ENCODE measurements at places on chromosomes 16 and 17.
A peak's percentile ranks its signal among the peaks of the same experiment; 100 is the strongest.

DNA sequence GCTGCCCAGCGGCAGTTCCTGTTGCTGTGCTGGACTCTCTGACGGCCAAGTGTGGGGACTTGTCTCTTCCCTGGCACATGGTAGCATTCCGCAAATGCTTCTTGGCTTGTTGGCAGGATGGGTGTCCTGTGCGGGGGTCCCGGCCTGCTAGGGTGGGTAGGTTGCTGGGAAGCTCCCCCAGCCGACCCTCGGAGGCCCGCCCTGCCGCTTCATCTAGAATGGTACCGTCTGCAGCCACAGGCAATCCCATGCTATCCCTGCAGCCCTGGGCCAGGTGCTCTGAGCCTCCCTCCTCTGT is 78.3 kb upstream of the LHX1 start:
- DNase-seq, result no peak

- no peak for DNase-seq
These were observed 41.6 kb upstream of the GSE1 start for GRCh38 chr16:85571563-85571812.

DNA sequence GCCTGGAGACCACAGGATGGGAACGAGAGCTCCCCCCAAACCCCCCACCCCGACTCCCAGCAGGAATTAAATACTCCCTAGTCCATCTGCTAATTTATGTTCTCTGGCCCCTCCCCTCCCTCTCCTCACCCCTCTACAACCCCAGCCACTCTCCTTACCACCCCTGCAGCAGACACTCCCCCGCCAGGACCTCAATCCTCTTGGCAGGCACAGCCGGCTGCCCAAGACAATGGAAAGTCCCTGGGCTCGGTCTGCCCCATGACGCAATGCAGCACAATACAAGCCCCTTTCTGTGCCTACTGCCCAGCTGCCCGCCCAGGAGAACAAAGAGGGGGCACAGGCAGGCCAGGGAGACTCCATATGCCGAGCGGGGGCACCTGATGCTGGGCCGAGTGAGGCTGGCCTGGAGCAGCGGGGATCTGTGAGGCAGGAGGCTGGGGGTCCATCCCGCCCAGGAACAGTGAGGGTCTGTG is 30.3 kb upstream of the CDC42EP4 start:
- peak; percentile 92 for DNase-seq

GRCh38 chr17:44164476-44164875 is 6.0 kb upstream of the ASB16 start:
- no peak for DNase-seq

DNA sequence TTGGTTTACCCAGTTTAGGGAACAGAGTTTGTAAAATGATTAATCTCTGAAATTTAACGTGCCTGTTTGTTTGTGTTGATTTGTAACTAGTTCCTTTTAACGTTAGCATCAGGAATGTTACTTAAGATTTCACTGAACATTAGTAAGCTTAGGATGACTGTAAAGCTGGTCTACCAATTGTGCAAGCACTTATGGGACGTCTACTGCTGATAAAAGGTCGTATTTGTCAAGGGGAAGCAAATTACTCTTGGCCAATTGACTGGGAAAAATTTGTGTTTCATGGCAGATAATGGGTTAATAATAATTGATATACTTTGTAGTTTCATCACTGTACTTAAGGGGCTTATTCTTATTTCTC is 11.8 kb downstream of the METTL9 start:
- DNase-seq, result no peak

DNA sequence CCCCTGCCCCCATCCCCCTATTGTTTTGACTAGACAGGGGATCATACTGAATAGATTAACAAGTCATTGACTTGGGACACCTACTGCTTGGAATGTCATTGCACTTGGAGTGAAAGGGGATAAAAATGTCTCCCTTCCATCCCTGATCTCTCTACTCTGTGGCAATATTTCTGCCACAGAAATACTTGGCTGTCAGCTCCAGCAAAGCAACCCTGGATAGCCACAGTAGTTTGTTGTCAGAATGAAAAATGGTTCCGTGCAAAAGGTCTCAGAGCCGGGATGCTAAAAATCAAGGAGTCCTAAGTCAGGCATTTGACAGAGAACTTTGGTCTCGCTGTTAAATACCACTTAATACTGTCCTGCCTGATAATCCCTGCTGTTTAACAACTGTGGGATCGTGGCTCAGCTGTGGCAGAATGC is 722.0 kb upstream of the SOX9 start:
- DNase-seq, result no peak

DNA sequence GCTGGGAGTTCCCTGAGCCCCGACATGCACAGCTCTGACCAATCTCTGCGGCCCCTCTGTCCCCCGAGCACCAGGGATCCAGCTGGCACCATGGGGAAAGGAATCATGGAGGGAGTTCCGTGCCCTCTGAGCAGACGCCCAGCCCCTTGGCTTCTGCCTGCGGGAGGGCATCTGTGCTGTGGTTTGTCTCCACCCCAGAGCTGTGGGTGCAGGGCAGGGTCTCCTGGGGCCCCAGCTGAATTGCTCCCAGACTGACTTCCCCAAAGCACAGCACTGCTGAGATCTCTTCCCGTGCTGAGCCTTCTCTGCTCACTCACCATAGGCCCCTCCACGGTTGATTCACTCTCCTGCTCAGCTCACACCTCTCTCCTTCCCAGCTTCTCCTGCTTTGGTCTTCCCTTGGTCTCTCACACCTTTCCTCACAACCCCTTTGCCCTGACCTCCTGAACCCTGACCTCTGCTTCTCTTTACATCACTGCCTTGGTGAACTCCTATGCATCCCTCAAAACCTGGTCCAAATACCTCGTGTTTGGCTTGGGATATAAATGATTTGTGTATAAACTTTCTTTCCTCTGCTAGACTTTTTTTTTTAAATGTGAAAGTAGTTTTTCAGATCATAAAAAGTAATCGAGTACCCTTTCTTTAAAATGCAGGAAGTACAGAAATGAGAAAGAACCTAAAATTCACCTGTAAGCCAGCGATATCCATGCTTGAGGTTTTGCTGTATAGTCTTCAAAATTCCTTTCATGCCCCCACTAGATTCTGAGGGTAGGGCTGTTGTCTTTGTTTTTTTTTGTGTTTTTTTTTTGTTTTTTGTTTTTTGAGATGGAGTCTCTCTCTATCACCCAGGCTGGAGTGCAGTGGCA is 265.3 kb downstream of the SEC14L1 start:
- no peak for DNase-seq

GRCh38 chr17:75996665-75997590 is 3.7 kb upstream of the CDK3 start:
- peak; percentile 86 for DNase-seq

DNA sequence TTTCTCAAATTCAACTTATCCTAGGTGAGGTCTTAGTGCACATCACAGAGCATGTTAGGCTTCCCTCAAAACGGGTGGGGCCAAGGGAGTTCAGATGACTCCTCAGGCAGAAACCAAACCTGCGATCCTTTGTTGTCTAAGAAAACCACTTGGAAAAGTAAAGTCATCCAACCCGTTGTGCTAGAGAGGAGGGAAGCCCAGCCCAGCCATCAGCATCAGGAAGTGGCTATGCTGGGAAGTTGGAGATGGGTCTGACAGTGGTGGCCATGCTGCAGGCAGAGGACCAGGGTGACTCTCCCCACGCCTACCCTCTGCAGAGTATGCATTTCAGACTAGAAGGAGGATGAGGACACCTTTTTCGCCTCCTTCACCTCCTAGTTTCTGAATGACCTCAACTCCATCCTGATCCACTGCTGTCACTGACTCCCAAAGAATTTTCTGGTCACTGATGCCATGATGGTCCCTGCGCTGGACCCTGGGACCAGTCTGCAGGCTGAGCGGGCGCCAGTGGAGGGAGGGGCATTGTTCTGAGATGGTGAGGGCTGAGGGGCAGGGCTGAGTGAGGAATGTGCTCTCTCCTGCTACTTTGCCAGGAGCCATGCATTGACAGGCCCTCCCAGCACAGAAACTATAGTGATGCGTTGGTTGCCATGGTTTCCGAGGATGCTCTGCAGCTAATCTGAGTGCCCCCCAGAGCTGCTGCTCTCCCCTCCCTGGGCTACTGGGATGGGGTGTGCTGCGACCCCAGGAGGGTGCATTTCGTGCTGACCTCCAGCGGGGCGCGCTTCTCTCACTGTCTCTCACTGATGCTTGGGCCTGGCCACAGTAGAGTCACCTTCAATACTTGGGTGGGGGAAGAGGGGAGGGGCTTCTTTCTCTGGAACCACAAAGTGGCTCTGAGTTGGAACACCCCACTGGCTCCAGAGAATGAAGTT is 20.4 kb downstream of the ALOX12B start:
- DNase-seq, result no peak

GRCh38 chr16:89707695-89708094 is 6.2 kb upstream of the SPATA2L start:
- DNase-seq, result no peak

- DNase-seq, result no peak
These were observed 170.2 kb downstream of the UTP18 start for GRCh38 chr17:51430591-51430990.

GRCh38 chr16:4290236-4290830 is 17.5 kb upstream of the TFAP4 start:
- DNase-seq, result no peak

GRCh38 chr16:62853887-62854286 is 817.6 kb upstream of the CDH8 start:
- DNase-seq, result no peak

- no peak for DNase-seq
These were observed 2.5 kb downstream of the MSRB1 start for GRCh38 chr16:1940273-1941161.

DNA sequence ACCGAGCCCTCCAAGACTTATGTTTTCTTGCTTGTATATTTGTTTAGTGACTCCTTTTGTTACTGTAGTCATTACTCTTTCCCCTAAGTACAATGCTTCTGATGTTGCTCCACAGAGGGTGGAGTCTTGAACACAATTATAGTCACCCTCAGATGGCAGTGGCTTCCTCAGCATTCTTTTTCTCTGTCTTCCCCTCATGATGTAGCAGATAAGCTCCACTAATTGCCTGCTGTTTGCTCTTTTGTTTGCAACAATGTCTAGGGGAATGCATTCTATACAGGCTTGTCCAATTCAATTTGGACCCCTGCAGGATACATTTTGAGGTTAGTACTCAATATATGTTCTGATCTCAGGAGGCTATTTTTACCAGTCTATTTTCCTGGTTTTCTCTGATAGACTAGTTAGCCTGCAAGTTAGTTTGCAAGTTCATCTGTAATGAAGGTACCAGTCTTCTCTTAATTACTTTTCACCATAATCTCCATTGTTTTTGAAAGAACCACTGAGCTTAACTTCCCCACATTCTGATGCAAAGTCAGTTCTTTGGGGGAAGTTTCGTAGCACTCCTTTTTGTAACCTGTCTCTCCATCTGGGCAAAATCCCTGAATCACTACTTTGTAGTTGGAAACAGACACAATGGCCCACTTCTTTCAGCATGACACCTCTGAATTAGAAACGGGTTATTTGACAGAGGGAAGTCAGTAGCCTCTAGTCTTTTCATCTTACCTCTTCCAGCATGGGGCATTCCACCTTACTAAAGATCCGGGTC is 1509.2 kb downstream of the CDH11 start:
- DNase-seq, result no peak

- DNase-seq, result no peak
These were observed 28.7 kb upstream of the CRISPLD2 start for GRCh38 chr16:84791088-84791487.

- no peak for DNase-seq
These were observed 23.7 kb downstream of the COX11 start for GRCh38 chr17:54944796-54945195.

GRCh38 chr17:67503184-67503583 is 126.1 kb downstream of the PITPNC1 start:
- DNase-seq, result peak; percentile 36

DNA sequence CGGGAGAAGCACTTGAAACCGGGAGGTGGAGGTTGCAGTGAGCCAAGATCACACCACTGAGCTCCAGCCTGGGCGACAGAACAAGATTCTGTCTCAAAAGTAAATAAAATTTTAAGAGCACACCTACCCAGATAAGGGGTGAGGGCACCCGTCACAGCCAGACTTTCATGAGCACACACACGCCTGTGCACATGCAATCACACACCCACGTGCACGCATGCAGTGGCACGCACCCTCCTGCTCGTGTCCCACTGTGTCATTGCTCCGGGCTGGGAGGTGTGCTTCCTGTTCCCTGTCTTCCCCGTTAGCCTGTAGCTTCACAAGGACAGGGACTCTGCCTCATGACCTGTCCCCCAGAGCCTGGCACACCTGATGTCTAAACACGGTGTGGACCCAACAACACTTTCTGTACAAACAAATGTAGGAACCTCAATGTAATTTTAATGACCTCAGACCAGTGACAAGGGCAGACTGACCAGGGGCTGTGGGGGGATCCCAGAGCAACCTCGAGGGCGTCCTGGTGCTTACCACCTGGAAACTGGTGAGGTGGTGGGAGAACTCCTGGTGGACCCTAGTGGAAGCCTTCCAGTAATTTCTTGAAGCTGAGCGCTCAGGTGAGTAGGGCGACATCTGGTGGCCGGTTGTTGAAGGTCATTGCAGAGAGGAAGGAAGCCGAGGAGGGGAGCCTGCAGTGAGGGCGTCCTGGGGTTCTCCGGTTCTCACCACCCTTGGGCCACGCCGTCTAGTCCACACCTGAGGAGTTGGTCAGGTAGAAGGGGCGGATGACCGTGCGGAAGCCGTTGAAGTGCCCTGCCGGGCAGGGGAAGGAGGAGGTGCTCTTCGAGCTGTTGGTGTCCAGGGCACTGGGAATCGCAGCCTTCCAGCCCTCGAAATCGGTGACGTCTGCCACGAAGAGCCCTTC is 8.6 kb downstream of the LGALS3BP start:
- DNase-seq, result peak; percentile 66

- no peak for DNase-seq
These were observed 83.4 kb downstream of the COX10 start for GRCh38 chr17:14152721-14153120.

DNA sequence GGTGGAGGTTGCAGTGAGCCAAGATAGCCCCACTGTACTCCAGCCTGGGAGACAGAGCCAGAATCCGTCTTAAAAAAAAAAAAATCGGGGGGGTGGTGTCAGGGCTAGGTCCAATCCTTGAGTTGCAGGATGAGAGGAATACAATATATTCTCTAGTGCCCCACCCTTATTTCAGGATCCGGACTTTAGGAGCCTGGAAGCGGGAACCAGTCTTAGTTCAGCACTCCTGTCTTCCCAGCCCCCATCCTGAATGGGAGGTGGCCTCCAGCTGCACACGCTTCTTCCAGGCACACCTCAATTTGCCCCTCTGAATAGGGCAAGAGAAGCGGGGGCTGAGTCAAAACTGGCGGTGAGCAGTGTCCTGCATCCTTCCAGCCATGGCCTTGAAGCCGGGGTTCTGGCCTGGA is 1.6 kb downstream of the FHOD1 start:
- DNase-seq, result no peak

DNA sequence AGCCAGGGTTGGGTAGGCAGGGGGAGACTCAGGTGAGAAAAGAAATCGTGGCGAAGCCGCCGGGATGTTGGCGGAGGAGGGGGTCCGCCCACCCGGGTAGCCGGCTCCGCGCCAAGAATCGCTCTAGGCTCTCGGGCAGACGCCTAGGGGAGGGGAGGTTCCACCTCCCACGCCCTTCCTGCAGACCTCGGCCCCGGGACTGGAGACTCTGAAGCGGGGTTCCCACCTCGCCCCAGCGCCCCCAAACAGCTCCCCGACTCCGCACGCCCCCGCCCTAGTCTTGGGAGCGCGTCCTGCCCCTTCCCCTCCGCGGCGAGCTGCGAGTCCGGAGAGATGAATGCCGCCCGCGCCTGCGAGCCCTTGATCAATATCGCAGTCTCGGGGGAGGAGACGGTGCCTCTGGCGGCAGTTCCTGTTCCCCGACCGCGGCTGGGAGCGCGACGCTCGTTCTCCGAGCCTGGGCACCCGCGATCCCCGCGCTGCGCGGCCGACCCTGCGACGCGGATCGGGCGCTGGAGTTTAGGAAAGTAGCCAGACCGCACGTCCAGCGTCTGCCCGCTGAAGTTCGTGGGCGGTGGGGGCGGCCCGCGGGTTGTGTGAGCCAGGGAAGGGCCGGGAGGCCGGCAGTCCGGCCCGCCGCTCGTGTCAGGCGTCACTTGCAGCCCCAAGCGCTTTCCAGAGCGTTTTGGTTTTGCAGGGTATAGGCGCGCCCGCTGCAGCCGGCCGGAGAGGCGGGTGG is 790 bp downstream of the CRHR1 start:
- DNase-seq, result no peak
